ENCODE measurements at places on chromosomes 3 and 15. TPM values are rescaled to one million over a fixed set of nuclear protein-coding genes. Genes with fewer than 3 reads are reported as not detected.

ARHGAP11A gene
- 20.3 TPM for total RNA-seq

CLN6 gene
- total RNA-seq = 14.2 TPM

C15orf40 gene
- 20.0 TPM for total RNA-seq

DNA sequence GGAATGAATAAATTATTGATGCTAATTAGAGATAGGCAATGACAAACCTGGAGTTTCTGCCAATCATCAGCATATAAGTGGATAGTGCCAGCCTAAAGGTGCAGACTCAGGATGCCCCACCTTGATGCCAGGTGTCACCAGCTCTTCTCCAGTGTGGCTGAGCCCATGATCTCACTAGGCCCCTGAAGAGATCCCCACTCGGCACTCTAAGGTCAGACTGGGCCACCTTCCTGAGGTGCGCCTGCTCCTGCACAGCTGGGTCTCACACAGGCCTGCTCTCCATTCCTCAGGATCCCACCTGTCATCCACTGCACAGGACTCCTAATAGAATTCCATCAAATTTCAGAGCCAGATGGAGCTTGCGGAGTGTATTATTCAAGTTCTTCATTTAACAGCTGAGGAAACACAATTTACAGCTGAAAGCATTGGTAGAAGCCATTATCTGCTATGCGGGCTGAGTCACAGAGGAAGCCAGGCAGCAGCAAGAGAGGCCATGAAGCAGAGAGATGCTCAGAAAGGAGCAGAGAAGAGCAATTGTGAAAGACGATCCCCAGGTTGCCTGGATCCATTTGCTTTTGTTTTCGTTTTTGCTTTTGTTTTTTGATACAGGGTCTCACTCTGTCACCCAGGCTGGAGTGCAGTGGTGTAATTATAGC lies 25.1 kb upstream of the FSTL1 start:
- H3K27ac ChIP-seq = no peak overlapping the region
- H3K27me3 ChIP-seq = no peaks in the 10 kb centered on the region
- DNase-seq = no peak
- no peaks in the 10 kb centered on the region for H3K4me1 ChIP-seq

DNA sequence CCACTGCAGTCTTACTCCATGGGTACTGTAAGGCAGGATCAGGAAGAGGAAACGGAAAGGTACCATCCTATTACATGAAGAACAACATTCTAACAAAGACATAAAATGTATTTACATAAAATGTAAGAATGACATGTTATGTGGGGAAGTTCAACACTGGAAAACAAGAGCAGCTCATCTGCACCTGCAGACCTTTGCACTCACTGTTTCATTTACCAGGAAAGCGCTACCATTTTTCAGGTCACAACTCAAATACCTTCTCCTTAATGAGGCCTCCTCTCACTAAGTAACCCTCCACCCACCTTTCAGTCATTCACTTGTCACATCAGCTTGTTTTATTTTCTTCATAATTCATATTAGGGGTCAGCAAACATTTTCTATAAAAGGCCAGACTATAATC lies 2.6 kb downstream of the TMCC1 start:
- H3K27ac ChIP-seq = no peak overlapping the region
- DNase-seq = no peak
- no peaks in the 10 kb centered on the region for H3K27me3 ChIP-seq
- H3K4me3 ChIP-seq = no peak overlapping the region

AMT gene
- 13.3 TPM for total RNA-seq

GPR149 gene
- total RNA-seq = not detected

- no peaks in the 10 kb centered on the region for H3K4me1 ChIP-seq
- H3K4me3 ChIP-seq = no peak overlapping the region
- H3K36me3 ChIP-seq = no peaks in the 10 kb centered on the region
- H3K27me3 ChIP-seq = no peaks in the 10 kb centered on the region
- H3K27ac ChIP-seq = no peak overlapping the region
These were observed 135.9 kb upstream of the PLXNA1 start for GRCh38 chr3:126847061-126847460.

GRCh38 chr3:56762718-56763117 lies 39.0 kb downstream of the ARHGEF3 start:
- no peak overlapping the region for H3K4me3 ChIP-seq
- no peak overlapping the region for H3K27ac ChIP-seq
- peaks cover 39% of the 10 kb centered on the region for H3K36me3 ChIP-seq
- no peaks in the 10 kb centered on the region for H3K27me3 ChIP-seq

STRA6 gene
- not detected for total RNA-seq

C3orf20 gene
- total RNA-seq = 0.37 TPM

SNX1 gene
- 112 TPM for total RNA-seq

GRCh38 chr3:87236093-87236492 lies 9.0 kb downstream of the CHMP2B start:
- DNase-seq = no peak
- no peaks in the 10 kb centered on the region for H3K27me3 ChIP-seq
- no peak overlapping the region for H3K27ac ChIP-seq

DNA sequence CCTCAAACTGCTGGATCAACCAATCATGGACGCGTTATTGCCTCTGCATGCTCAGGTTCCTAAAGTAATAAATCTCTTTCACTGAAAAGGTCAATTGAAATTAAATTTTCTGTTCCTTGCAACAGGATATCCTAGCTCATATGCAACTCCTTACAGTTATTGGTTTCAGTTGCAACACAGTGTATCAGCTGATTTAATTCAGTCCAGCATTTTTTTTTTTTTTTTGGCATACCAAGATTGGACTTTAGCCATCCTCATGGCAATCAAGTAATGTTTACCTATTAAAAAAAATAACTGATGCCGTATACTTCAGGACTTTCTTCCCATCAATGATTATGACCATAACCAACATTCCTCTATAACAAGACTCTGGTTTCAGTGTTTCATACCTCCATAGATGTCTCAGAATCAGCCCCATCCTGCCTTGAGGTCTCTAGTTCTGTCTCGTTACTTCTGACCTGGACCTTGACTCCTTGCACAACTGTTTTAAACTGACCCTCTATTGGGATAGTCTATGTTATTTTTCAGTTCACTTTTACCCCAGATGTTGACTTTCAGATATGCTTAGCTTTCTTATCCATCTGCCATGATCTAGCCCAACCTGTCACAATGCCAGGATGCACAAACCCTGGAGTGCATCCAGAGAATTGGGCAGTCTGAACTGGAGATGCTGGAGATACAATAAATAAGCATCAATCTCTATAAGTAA lies 265.0 kb upstream of the GADL1 start:
- H3K27ac ChIP-seq = no peak overlapping the region
- no peaks in the 10 kb centered on the region for H3K27me3 ChIP-seq
- H3K36me3 ChIP-seq = no peaks in the 10 kb centered on the region
- no peak overlapping the region for H3K4me3 ChIP-seq
- no peaks in the 10 kb centered on the region for H3K4me1 ChIP-seq

DNA sequence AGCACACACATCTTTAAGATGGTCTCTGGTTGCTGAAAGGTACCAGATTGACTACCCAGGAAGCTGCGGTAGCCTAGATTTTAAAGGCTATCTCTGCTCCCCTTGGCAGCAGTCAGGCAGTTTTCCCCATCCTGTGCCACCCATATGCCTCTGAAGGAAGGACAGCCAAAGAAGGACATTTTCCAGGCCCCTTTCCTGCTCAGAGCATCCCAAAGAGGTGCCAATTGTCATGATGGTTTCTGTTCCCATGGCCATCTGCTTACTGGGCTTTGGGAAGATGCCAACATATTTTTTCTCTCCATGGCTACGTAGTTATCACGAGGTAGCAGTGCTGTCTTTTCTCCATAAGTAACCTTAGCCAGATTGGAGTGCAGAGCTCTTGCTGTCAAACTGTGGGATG lies 39.7 kb downstream of the UNC13C start:
- no peak for DNase-seq
- H3K36me3 ChIP-seq = no peaks in the 10 kb centered on the region
- no peak overlapping the region for H3K4me3 ChIP-seq
- H3K4me1 ChIP-seq = no peaks in the 10 kb centered on the region
- no peak overlapping the region for H3K27ac ChIP-seq

DNA sequence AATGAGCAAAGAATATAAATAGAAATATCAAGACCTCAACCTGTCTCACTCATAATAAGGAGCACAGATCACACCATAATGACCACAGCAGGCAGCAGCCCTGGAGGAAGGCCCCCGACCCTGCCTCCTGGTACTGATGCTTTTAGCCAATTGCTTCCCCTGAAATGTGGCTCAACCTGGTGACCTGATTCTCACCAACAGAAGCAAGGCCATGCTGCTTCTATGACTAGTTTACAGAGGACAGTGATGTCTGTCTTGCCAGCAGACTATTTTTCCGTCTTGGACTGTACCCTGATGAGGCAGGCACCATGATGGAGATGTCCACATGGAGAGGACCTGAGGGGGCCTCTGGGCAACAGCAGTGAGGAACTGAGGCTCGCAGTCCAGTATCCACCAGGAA lies 18.0 kb downstream of the SLC41A3 start:
- no peak overlapping the region for H3K4me3 ChIP-seq
- H3K36me3 ChIP-seq = peaks cover 3% of the 10 kb centered on the region
- no peaks in the 10 kb centered on the region for H3K27me3 ChIP-seq
- DNase-seq = no peak
